ENCODE measurements at places on chromosomes 13 and 19. TPM values are rescaled to one million over a fixed set of nuclear protein-coding genes. Genes with fewer than 3 reads are reported as not detected.

DNA sequence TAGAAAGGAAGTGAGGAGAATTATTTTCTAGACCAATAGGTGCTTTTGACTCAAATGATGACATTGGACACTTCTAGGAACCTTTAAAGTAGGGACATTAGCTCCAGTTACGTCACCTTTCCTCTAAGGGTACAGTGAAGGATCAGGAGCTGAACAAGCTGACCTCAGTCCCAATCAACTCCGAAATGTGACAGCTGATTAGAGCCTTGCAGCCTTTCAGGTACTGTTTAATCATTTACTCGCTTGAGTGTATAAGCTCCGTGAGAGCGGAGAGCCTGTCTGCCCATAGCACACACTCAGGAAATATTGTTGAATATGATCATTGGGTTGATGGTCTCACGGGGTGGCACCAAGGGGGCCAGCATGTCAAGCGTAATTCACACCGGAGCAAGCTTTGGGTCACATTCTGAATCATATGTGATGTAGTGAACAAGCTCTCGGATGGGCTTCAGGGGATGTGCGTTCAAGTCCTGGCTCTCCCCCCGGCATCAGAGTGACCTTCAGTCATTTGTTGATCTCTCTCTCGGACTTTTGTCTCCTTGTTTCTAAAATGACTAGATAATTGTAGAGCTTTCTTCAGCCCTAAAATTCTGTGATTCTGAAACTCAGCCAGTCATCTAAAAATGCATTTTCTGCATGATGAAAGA is 141.9 kb downstream of the ZIC5 start:
- no peak overlapping the region for H3K4me3 ChIP-seq
- no peaks in the 10 kb centered on the region for H3K4me1 ChIP-seq
- DNase-seq, result no peak
- H3K27ac ChIP-seq, result no peak overlapping the region

Gene PINLYP
- 7.5 TPM for total RNA-seq

- peak overlapping the region; percentile 70 for H3K27ac ChIP-seq
- H3K36me3 ChIP-seq, result no peaks in the 10 kb centered on the region
- H3K27me3 ChIP-seq, result no peaks in the 10 kb centered on the region
- peak overlapping the region; percentile 35 for H3K4me3 ChIP-seq
- H3K4me1 ChIP-seq, result no peaks in the 10 kb centered on the region
These were observed 11.1 kb downstream of the PDE4A start for GRCh38 chr19:10431254-10431942.

DNA sequence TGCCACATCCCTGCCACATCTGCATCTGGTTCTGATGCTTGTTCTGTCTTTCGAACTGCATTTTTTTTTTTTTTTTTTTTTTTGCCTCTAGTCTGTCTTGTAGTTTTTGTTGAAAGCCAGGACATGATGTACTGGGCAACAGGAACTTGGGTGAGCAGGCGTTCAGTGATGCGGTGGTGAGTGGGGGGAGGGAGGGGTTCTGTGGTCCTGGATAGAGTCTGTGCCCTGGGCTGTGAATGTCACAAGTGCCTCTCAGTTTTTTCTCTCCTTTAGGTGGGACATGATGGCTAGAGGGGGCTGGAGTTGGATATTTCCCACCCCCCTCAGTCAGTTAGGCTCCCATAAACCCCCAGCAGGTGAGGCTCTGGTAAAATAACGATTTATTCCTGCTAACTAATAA is 3.5 kb downstream of the CEACAM4 start:
- no peak overlapping the region for H3K27ac ChIP-seq

Gene CCL25
- not detected for total RNA-seq

Gene KANK3
- 25.1 TPM for total RNA-seq

Data from tibial nerve (tissue), 4 donors.